Aorta (tissue), 5 donors: ENCODE measurements at places on chromosomes 3 and 15. TPM values are rescaled to one million over a fixed set of nuclear protein-coding genes. Genes with fewer than 3 reads are reported as not detected.

DNA sequence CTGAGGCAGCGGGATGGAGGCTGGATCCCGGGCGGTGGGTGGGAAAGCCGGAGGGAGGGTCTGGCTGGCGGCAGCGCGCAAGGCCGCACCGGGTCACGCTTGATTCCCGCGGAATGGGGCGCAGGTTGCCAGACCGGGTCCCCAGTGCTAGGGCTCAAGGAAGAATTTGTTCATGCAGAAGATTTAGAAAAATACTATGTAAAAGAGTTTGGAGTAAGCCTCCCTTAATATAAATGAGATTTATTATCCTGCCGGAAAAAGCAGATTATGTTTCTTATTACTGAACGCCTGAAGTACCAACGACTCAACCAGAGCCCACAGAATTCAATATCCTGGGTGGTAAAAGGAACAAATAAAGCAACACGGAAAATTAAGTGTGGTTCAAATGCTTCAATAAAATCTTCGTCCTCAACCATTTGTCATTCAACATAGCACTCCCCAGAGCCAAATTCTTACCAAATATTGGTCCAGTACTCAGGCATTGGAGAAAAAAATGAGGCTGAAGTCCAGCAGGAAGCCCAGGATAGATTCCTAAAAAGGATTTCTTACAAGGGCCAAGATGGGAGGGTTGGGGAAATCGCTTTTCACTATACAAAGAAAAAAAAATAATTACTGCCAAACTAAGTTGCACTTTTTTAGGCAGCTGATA lies 1.2 kb upstream of the ZBTB20 start:
- DNase-seq, result no peak

- DNase-seq, result no peak
Measured at GRCh38 chr3:155739154-155739553, 5.7 kb downstream of the PLCH1 start.

OCA2 gene
- 1.9 TPM for polyA plus RNA-seq

GRCh38 chr15:22981051-22981840 lies 1.1 kb upstream of the CYFIP1 start:
- DNase-seq, result peak; percentile 64

GRCh38 chr3:159169828-159170227 lies 368.0 kb downstream of the MFSD1 start:
- no peak for DNase-seq

ISG20 gene
- 18.7 TPM for polyA plus RNA-seq

DNA sequence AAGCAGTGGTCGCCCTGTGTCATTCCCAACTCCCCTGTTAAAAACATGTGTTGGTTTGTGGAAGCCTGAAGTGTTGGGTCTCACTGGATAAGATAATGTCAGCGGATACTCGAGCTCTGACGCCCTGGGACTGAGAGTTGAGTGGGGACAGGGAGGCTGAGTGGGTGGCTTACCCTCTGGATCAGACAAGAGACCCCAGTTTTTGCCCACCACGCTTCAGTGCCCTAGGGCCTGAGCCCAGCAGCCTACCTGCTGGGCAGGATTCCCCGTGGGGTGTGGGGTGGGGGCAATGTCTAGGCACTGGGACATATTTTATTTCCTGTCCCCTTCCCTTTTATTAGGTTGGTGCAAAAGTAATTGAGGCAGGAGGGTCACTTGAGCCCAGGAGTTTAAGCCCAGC lies 75.0 kb downstream of the SMAD6 start:
- DNase-seq, result peak; percentile 64
